ENCODE measurements at places on chromosomes 2 and 18.

DNA sequence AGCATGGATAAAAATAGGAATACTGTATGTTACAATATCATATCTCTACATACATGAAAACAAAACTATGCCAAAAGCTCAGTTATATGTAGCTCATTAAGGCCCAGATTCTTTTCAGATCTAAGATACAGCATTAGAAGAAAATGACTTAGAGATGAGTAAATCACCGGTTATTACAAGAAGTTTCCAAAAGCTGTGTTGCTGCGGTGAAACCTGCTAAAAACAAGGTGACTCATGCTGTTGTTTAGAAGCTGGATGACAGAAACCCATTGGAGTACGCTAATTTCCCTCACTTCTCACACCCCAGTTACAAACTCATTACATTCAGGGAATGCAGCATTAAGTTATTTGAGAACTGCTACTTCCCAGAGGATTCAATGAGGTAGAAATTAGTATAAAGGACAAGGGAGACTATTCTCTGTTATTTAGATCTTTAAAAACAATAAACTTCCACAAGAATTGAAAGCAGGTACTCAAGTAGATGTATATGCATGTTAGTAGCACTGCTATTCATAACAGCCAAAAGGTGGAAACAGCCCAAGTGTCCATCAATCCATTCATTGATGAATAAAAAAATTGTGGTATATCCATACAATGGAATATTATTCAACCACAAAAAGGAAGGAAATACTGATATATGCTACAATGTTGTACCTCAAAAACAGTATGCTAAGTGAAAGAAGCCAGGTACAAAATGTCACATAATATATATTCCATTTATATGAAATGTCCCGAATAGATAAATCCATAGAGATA, 32.6 kb downstream of the RBKS start:
- DNase-seq: no peak

DNA sequence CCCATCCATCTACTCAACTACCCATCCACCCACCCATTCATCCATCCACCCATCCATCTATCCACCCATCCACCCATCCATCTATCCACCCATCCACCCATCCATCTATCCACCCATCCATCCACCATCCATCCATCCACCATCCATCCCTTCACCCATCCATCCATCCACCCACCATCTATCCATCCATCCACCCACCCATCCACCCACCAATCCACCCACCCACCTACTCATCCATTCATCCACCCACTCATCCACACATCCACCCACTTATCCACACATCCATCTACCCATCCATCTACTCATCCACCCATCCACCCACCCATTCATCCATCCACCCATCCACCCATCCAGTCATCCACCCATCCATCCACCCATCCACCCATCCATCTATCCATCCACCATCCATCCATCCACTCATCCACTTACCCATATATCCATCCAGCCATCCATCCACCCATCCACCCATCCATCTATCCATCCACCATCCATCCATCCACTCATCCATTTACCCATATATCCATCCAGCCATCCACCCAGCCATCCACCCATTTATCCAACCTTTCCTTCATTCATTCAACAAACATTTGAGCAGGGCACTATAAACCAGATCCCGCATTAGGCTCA, 2.1 kb upstream of the NGEF start:
- DNase-seq: no peak

GRCh38 chr2:106097038-106098000, 96.8 kb downstream of the UXS1 start:
- peak; percentile 42 for DNase-seq

DNA sequence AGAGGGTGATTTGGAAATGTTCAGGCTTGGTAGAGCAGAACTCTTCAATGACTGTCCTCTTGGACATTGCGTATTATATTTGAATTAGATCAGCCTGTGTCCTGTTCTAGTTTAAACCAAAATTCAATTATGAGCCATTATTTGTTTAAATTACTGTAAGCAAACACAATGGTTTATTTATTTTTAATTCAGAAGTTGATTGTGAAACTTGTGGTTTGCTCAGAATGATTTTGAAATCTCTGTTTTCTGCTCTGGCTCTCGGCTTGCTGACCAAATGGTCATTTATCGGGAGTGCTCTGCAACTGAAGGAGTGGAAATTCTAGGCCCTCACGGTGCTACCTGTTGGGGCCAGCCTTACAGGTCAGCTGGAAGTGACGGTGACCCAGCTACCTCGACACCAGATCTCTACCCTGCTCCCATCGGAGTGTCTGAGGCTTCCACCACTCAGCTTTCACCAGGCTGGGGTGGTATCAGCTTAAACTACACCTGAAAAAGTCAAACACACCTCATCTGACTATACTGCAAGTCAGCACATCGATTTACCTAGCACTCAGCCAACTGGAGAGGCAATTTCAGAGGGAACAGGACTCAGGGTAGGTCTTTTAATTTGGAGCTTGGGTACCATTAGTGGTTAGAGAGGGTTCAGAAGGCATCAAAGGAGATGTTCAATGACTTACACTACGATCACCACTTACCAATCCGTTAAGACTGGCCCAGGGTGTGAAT, 36.8 kb upstream of the GPD2 start:
- DNase-seq: peak; percentile 35

GRCh38 chr2:86477349-86477748, 36.2 kb downstream of the KDM3A start:
- no peak for DNase-seq

DNA sequence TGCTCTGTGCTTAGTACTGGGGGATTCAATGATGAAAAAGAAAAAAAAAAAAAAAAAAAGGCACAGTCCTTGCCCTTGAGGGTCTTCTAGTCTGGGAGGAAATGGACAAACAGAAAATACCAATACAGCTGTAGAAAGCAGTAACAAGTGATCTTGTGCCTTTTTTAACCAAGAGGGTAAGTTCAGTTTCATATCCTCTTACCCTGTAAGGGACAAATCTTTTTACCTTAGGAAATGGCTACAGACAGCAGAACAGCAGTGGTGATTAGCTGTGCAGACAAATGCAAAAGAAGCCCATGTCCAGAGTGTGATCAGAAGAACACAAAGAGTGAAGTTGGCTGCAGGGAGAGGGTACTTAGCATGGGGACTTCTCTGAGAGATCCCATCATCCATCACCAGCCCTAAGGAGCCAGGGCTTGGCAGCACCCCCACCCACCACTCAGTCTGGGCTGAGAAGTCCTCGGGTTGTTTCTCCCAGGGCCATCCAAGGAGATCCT, 102.9 kb downstream of the ALPK2 start:
- no peak for DNase-seq

GRCh38 chr2:70986499-70987189, 8.0 kb downstream of the TEX261 start:
- no peak for DNase-seq

DNA sequence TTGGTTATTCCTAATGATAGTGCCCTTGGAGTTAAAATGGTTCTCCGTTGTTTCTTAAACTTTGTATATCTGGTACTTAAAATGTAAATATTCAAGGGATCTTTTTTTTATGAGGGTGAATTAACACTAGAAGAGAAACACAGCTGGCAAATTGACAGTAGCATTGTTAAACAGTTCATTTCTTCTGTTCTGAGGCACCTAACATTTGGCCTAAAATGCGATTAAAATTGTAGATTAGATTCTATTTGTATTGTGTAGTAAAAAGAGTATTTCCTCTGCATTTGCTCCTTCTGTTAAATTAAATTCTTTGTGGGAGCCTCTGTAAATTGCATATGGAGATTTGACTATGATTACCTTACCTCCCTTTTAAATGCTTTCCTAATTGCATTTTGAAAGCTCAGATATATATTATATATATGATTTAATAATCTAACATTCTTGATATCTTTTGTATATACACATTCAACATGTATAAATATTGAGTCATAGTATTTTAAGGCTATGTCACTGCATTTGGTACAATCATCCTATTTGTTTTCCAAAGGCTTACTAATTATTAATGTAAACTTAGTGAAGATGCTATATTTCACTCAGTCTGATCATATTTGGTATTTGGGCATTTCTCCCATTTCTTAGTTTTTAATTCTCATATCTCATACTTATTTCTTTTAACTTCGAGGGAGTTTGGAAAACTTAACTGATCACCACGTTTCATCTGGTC, 124.4 kb downstream of the AGPS start:
- no peak for DNase-seq

GRCh38 chr2:221569871-221570270, 2.2 kb downstream of the EPHA4 start:
- DNase-seq: no peak

- no peak for DNase-seq
These were observed 4.2 kb downstream of the SLC66A2 start for GRCh38 chr18:79947054-79947755.

DNA sequence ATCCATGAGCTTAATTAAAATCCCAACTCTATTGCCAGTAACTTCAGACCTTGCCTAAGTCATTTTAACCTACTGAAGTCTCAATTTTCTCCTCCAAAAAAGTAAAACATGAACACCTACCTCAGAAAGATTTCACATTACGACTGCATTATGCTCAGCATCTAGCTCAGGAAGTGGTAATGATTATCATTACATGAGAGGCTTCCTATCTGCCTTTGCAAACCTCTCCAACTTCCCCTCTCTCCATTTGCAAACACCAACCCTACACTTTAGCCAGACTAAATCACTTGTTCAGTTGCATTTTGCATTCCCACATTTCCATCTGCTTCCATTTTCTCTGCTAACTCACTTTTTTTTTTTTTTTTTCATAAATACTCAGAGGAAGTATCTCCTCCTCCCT, 6.8 kb downstream of the SLC38A11 start:
- no peak for DNase-seq

- DNase-seq: no peak
These were observed 156.6 kb downstream of the AKAIN1 start for GRCh38 chr18:5040476-5040875.

GRCh38 chr2:30315391-30316063, 84.2 kb downstream of the LBH start:
- DNase-seq: no peak

DNA sequence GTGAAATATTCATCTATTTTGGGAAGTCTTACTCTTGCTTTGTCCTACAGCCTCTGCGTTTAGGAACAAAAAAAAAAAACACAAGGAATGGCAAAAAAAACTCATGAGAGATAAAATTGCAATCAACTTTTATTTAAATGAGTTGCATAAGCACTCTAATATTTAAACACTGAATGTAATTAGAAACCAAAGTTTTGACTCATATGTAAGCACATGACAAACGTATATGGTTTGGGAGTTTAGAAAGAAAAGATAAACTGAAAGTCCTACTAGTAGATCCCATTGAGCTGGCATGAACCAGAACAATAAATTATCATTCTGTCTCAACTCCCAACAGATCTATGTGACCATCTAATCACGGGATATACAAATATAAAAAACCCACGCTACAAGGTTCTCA, 44.8 kb downstream of the REV1 start:
- no peak for DNase-seq

GRCh38 chr2:206533977-206534376, 90.6 kb downstream of the ADAM23 start:
- no peak for DNase-seq

DNA sequence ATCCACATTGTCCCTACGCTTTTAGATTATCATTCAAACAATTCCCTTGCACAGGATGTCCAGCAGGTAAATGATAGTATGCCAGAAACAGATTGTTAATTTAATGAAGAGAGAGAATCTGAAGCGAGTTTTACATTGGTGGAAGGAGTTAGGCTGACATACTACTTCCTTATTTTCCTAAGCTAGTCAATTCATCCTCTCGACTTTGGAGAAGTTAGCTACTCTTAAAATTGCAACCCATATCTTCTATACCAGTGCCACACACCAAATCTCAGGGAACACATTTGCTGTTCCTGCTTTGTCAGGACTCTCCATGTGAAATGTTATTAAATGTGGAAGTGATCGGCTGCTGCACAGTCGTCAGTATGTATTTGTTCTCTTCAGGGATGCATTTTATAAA, 249.2 kb downstream of the NAPG start:
- DNase-seq: no peak

- DNase-seq: no peak
These were observed 1.6 kb downstream of the KLHL29 start for GRCh38 chr2:23386339-23387220.

DNA sequence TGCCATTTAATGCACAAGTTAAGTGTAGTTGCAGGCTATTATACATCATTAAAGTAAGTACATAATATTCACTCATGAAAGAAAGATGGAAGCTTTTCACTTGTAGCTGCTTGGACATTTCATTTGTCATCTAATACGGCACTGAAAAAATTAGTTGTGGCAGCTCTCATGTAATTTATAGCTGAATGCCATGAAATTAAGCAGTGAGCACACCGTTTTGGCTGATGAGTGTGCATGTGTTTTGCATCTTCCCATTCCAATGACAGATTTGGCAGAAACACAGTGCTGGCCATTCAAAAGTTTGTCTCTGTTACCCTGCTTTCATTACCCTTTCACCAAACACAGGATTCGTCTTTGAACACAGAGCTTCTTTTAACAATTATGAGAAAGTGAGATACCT, 174.0 kb downstream of the PTGR3 start:
- no peak for DNase-seq

DNA sequence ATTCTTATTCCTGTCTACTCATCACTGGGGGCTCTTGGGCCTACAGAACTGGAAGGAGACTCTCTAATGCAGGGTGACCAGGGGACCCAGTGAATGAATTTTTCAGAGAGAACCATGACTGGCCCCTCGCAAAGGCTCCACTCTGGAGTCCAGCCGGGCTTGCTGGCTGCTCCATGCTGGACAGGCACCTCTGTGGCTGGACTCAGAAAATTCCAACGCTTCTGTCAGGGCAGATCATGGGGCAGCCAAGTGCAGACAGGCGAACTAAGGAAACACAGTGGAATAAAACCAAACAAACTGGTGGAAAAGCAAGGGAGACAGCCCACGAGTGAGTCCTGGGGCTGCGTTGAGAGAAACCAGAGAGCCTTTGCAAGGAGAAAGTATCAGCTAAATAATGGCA, 57.2 kb downstream of the ACAA2 start:
- no peak for DNase-seq

- DNase-seq: peak; percentile 51
These were observed 35.0 kb upstream of the DSC1 start for GRCh38 chr18:31197676-31198075.

- peak; percentile 75 for DNase-seq
These were observed 27.3 kb downstream of the TIMM21 start for GRCh38 chr18:74175658-74176057.

DNA sequence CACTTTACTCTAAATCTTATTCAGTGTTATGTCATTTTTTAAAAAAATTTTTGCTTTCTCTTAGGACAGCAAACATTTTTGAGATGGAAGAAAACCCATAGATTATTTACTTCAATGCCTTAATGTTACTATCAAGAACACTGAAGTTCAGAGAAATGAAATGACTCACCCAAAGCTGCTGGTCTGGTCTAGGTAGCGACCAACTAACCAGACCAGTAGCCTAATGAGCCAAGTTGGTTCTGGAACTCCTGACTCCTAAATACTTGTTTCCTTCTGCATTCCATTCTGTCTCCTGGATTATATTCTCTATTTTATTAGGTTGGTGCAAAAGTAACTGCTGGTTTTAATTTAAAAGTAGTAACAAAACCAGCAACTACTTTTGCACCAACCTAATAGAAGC, 35.4 kb downstream of the SLC8A1 start:
- DNase-seq: no peak

All from NCI-H510A treated with DMSO at 0.1 percent for 48 hours (cell line).